ENCODE measurements at places on chromosomes 11 and 22.

GRCh38 chr11:111793863-111794262, 27.7 kb upstream of the PPP2R1B start:
- no peak for DNase-seq

DNA sequence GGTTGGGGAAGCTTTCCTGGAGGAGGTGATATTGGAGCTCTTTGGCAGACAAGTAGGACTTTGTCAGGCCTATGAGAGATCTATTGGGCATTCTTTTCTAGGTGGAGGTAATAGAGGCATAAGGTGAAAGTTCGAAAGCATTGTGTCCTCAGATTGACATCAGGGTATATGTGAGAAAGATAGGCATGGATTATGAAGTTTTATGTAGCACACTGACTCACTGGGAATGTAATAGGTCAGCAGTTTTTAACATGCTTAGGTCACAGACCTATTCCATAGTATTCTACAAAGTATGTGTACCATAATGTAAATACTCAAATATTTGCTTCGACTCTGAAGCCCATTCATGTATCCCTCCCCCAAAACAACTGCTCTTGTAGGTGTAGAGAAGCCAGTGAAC, 11.8 kb downstream of the HIKESHI start:
- DNase-seq: no peak

GRCh38 chr11:126645186-126645585, 289.7 kb downstream of the ST3GAL4 start:
- DNase-seq: no peak

GRCh38 chr11:19284881-19285280, 44.1 kb upstream of the E2F8 start:
- DNase-seq: no peak

DNA sequence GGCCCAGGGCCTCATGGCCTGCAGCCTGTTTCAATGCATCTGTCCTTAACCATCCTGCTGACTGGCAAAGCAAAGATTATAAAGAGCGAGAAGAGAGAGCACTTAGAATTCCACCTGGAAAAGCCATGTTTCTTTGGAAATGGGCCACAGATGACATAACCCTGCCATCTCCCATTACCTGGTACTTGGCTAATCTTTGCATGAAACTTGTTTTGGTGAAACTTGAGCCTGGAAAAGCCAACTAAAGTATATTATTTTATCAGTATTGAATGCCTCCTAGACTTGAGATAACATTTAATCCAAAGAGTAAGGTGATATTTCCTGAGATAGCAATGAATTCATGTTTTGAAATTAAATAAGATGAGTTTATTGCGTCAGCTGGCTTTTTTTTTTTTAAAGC, 72.6 kb downstream of the NAV2 start:
- no peak for DNase-seq

DNA sequence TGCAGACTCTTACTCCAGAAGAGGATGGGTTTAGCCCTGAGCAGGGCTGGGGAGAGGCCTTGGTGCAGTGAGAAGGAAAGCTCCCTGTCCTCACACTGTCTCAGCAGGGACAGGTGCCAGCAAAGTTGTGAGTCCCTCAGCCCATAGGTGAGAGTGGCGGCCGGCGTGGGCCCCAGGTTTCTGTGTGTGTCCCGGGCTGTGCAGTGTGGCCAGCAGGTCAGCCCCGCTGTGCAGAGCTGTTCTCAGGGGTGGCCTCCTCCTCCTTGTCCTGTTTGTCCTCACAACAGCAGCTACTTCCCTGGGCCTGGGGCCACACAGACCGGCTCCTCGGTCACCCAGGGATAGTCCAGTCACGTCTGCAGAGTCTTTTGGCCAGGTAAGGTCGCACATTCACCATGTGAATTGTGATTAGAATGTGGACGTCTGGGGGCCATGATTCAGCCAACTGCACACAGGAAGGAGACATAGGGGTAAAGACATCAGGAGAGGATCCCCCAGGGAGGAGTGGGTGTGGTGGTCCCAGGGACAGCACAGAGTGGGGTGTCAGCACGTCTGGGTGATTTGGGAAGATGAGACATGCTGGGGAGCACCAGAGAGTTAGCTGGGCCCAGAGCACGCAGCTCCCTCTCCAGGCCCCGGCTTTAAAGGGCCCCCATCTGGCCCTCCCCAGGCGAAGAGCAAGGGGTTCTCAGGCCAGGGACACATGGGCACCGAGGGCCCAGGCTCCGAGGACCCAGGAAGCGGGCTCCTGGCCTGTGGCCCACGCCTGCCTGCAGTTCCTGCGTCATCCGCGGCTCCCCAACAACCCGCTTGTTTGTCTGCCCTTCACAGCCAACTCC, 81.6 kb downstream of the MYEOV start:
- DNase-seq: no peak

DNA sequence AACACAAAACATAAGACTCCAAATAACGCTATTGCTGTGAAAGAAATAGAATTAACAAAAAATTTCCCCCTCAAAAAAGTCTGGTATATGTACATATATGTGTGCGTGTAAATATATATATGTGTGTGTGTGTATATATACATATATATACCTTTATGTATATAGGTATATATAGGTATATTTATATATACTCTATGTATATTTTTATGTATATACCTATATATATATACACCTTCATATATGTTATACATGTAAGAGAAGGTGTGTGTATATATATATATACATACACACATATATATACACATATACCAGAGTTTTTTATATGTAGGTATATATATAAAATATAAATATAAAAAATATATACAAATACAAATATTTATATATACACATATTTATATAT, 199.2 kb downstream of the RAB38 start:
- no peak for DNase-seq

DNA sequence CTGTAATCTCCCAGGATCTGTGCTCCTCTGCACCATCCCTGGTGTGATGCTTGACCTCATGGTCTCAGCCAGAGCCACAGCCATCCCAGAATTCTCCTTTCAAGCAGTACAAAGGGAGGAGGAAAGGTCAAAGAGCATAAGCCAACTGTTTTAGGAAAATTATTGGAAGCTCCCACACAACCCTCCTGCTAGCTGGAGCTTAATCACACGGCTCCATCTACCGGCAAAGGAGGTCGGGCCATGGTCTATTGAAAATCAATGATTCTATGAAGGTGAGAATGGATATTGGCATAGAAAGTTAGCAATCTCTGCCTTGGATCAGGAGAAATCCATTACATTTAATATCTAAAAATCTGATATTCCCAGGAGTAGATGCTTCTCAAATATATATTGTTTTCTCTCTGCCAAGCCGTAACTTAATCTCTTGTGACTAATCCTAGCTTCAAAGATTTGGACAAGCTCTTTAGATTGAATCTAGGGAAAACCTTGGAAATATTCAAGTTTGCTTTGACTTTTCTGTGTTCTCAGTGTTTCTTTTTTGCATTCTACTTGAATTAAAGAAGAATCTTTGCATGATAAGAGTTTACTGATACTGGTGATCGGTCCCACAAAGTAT, 259.6 kb downstream of the NTM start:
- no peak for DNase-seq

- DNase-seq: no peak
Measured at GRCh38 chr11:121435551-121436511, 16.3 kb upstream of the SORL1 start.

DNA sequence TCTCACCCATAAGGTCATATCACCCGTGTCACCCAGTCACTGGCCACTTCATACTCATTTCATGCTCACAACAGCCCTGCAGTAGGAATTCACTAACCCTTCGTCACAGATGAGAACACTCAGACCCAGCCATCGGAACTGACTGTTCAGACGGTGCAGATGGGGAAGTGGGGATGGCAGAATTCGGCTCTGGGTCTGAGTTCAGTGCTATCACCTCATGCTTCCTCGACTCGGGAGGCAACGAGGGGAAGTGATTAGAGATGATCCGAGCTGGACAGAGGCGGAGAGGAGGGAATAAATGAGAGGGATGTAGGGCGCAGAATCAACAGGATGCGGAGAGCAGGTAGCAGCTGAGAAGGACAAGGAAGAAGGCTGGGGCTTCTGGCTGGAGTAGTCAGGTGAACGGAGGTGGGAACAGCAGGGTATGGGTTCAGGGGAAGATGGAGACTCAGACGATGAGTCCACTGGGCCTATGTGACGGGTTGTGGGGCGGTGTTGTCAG, 4.7 kb downstream of the B3GNT6 start:
- no peak for DNase-seq

DNA sequence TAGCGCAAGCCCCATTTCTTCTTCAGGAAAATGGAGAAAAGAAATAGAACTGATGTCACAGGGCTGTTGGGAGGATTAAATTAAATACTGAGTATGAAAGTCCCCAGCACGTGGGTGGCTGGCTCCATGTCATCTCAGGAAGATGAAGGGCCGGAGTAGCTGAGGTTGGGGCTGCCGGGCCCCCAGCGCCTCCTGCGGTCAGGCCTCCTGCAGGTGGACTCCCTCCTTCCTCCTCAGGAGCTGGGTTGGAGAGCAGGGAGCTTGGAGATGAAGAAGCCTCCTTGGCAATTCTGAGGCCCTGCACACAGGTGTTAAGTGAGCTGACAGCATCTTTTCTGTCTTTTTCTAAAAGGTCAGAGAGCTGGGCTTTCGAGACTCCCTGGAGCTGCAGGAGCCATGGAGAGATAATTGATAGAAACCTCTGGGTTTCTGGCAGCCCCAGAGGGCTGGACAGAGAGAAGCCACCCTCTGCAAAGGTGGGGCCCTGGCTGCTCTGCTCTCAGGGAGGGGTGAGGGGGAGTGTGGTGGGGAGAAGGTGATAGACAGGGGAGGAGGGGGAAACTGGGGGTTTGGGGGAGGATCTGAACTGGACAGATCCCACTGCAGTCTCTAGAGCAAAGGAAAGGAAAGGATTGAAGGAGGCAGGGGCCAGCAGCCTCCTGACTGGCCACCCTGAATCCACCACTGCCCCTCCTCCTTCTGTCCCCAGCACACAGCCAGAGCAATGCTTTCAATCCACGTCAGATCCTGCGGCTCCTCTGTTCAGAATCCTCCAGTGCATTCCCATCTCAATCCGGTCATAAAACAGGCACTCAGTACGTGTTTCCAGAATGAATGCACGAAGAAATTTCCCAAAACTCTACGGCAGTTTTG, 210.8 kb downstream of the CEP164 start:
- no peak for DNase-seq
